ENCODE measurements at places on chromosomes 4 and X.

DNA sequence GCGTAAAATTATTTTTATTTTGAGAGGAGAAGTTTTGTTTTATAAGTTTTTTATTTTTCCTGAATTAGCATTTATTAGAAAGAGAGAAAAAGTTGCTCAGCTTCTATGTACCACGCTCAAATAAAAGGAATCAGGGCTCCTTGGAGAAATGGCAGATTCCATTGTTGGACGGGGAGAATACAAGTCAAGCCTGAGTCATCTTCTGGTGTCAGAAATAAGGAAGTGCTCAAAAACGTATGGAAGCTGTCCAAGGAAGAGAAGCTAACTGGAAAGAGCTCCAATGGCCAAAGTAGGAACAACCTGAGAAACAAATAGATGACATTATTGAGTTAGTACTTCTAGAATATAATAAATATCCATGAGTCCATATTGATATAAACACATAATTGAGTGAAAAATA lies 89.3 kb upstream of the NEIL3 start:
- DNase-seq, result no peak

DNA sequence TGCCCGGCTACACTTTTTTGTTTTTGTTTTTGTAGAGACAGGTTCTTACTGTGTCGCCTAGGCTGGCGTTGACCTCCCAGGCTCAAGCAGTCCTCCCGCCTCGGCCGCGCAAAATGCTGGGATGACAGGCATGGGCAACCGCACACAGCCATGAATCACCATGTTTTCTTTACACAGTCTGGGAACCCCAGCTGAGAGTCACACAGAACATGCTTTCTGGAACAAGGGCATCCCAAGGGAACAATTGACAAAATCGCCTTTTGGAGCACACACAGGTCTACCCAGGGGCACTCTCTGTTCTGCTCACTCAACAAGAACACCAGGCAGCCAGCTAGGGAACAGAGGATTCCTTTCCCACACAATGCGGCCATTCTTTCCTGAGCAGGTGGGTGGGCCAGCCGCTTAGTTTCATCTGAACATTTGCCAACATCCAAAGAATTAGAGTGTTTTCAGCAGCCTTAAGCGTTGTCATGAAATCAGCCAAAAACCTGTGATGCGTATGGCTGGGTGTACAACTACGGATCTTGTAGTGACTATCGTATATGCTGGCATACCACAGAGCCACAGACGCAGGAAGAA lies 15.7 kb downstream of the PRKX start:
- DNase-seq, result no peak

DNA sequence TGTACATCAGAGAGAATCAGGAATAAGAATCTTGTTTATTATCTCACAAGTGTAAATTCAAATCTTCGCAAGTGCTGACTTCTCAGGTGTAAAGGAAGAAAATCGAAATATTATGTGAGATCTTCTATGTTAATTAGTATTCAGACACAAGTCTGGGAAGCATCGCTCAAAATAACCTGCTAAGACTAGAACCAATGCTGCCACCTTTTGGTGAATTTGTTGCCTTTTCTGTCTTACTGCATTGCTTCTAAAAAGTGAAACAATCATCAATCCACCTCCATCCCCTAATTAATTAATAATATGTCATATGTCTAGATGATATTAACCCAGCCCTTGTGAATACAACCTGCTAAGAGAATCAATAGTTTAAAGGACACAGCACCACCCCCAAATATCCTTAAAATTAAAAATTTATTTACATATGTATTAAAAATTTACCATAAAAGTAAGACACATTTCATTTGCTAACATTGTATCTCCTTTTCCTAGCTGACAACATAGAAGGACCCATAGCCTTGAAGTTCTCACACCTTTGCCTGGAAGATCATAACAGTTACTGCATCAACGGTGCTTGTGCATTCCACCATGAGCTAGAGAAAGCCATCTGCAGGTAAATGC lies 3.5 kb downstream of the EPGN start:
- no peak for DNase-seq

DNA sequence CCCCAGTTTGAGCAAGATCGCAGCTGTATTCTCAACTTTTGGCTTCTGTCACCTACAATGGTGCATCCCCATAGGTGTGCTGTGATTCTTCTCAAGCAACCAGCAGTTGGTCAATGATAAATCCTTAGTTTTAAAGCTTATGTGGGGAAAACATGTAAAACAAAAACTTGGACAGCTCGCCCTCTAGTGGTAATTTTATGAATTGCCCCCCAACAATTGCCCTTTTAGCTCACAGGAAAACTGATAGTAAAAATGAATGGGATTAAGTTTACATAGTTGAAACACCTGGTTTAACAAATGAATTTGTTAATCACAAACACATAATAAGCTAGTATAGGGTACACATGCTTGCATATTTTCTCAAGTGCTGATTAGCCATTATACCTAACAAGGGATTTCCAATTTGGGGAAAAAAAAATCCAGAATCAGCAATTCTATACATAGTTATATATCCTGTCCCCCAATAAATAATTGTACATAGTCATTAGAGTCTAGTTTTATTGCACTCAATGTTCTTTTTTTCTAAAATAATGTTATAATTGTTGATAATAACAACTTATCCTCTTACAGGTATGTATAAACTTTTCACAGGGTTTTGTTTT lies 30.1 kb downstream of the TEX13A start:
- no peak for DNase-seq

GRCh38 chrX:155262970-155263754 lies 1.1 kb downstream of the RAB39B start:
- no peak for DNase-seq

- no peak for DNase-seq
Observed at GRCh38 chr4:43339435-43339834, 446.9 kb downstream of the GRXCR1 start.

DNA sequence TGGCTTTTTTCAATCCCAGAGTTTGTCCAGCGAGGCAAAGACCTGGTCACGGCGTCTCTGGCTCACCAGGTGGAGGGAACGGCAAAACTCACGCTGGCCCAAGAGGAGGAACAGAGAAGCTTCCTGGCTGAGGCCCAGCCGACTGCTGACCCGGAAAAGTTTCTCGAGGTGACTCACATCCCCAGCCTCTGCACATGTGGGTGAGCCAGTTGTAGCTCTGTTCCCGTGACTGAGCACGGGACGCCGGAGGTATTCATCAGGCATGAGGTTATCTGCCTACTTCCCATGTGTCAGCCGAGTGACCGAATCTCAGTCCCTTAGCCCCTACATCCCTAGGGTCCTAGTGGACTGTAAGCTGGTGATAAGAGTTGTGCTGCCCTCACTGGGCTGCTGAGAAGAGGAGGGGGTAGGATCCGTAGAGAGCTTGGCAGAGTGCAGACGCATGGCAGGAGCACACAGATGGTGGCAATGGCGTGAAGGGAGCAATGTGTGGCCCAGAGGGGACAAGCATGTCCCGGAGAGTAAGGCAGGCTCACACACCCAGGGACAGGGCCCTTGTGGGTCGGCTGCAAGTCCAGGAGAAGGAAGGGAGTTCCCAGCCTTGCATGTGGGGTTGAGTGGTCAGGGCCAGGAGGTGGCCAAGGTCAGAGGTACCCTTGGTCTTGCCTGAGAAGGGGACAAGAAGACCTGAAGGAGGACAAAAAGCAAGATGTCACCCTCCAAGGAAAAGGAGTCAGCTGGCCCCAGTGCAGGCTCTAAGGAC lies 42.9 kb downstream of the EVC start:
- DNase-seq, result no peak

GRCh38 chr4:111707491-111707890 lies 437.8 kb upstream of the FAM241A start:
- no peak for DNase-seq

DNA sequence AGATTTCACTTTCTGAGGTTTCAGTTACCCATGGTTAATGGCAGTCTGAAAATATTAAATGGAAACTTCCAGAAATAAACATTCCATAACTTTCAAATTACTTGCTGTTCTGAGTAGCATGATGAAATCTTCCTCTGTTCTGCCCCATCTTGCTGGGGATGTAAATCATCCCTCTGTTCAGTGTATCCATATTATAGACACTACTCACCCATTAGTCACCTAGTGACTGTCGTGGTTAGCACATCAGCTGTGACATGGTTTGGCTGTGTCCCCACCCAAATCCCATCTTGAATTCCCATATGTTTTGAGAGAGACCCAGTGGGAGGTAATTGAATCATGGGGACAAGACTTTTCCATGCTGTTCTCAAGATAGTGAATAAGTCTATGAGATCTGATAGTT lies 125.5 kb upstream of the GIMD1 start:
- no peak for DNase-seq

DNA sequence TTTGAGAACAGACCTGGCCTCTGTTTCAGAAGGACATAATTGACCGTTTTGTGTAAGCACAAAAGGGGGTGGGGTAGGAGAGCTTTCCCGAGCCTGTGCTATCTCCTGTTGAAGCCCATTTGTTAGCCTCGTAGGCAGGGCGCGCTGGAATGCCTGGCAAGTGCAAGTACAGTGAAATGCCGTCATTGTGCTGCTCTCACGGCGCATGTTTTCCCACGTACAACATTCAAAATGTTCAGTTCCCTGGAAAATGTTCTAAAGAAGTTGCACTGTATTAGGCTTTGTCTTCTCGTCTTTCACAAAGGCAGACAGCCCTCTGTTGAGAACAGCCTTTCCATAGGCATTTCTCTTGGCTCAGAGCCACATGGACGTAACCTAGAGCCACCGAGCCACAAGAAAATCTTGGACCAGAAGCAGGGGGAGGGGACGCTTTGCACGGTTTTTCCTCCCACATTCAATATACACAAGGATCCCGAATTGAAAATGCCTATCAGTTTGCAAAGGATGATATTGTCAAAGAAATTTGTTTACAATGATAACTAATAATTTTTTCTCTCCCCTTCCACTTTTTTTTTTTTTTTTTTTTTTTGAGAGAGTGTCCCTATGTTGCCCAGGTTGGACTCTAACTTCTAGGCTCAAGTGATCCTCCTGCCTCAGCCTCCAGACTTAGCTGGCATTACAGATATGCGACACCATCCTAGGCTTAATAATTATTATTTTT lies 54.6 kb upstream of the RAPGEF2 start:
- no peak for DNase-seq

- DNase-seq, result no peak
Observed at GRCh38 chr4:187715466-187715865, 280.1 kb upstream of the ZFP42 start.

DNA sequence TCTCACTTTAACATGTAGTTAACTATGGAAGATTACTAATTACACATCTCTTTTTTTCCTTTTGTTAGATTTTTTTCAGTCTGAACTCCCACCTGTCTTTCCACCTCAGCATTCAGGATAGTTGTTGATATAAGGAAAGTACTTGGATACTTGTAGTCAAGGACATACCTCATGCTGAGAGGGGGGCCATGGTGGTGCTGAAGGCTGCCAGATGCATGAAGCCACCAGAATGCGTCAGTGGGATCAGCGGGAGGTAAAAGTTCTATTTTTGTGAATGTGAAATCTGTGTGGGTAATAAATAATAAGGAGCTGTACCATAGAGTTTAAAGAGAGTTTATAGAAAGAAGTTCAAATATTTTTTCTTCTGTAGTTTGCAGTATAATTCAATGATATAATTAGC lies 13.1 kb upstream of the NDST4 start:
- DNase-seq, result no peak

GRCh38 chr4:10673817-10674369 lies 10.7 kb downstream of the CLNK start:
- no peak for DNase-seq

GRCh38 chr4:114691865-114692264 lies 93.3 kb downstream of the UGT8 start:
- DNase-seq, result no peak

GRCh38 chr4:99062120-99062519 lies 26.5 kb downstream of the ADH5 start:
- no peak for DNase-seq

GRCh38 chrX:79161655-79162054 lies 17.2 kb downstream of the GPR174 start:
- DNase-seq, result no peak

- DNase-seq, result no peak
Observed at GRCh38 chr4:38647101-38647819, 16.7 kb upstream of the KLF3 start.

GRCh38 chr4:7391637-7392437 lies 42.9 kb downstream of the PSAPL1 start:
- DNase-seq, result no peak

- DNase-seq, result no peak
Observed at GRCh38 chr4:148850257-148850995, 408.2 kb upstream of the NR3C2 start.

GRCh38 chrX:7946960-7947359 lies 19.7 kb upstream of the PNPLA4 start:
- no peak for DNase-seq

- DNase-seq, result no peak
Observed at GRCh38 chr4:128462103-128462783, 174.6 kb upstream of the PGRMC2 start.

GRCh38 chrX:11393949-11394654 lies 100.9 kb downstream of the AMELX start:
- no peak for DNase-seq

- DNase-seq, result no peak
Observed at GRCh38 chrX:54427837-54428424, 12.3 kb upstream of the TSR2 start.

GRCh38 chr4:132530861-132531260 lies 618.2 kb upstream of the PCDH10 start:
- DNase-seq, result no peak

DNA sequence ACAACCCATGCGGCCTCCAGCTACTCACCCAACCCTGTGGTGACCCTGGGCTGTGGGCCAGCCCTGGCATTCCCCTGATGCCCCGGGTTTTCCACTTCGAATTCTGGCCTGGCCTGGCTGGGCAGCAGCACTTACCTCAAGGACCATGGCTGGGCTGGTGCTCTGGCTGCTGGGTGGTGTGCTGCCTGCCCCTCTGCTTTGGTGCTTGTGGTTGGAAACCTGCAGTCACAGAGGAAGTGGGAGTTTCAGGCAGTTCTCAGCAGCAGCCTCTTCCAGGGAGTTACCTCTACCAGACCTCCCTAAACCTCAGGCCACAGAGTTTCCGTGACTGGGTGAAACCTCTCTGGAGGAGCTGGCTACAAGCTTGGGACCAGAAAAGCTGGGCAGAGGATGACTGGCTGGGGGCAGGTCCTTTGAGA lies at the start of gene CXCR3:
TSS of gene CXCR3 (minus strand) at position 209 of the 419 bp plus-strand sequence. CDS start at position 147, 62 bp downstream.
- peak; percentile 26 for DNase-seq

DNA sequence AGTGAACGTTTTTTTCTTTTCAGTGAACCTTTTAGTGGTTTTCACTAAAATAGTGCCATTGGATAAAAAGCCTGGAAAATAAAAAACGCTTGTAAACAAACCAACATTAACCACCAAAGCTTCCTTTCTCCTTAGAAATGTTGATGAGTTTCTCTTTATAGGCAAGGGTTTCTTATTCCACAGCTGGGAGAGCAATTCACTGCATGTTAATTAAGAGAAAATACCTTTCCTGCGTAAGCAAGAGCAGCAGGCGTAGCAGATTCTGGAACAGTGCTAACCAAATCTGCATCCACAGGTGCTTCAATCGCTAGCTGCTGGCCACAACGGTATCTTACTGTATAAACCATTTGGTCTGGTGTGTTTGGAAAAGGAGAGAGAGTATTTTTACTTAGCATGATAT lies 13.3 kb upstream of the AASDH start:
- no peak for DNase-seq

GRCh38 chr4:84897516-84897915 lies 69.0 kb downstream of the WDFY3 start:
- DNase-seq, result no peak

- DNase-seq, result no peak
Observed at GRCh38 chr4:132809298-132810032, 339.6 kb upstream of the PCDH10 start.

GRCh38 chrX:140510895-140511295 lies 6.0 kb upstream of the SOX3 start:
- DNase-seq, result no peak

Measured in stimulated activated CD8-positive, alpha-beta memory T cell treated with anti-CD3 and anti-CD28 coated beads, Interleukin-7, amount 100 ng/mL, for 24 hours (primary cell).